NCI-H1436 treated with DMSO at 0.1 percent for 48 hours (cell line): ENCODE measurements at places on chromosomes 16 and 17.

DNA sequence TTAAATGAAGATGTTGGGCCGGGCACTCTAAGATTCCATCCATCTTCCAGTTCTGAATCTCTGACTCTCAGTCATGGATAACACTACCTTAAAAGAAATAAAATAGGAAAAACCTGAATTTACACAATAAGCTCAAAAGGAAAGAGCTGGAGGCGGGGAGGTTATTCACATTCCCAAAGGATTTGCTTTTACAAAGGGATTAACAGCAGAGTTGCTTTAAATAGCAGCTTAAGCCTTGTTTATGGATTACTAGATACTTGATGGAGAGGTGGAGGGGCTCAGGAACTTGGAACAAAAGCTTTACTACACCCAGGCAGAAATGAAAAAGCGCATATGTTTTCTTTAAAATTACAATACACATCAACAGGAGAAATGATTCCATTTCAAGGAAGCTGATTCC lies 84.5 kb downstream of the XYLT1 start:
- no peak for DNase-seq

DNA sequence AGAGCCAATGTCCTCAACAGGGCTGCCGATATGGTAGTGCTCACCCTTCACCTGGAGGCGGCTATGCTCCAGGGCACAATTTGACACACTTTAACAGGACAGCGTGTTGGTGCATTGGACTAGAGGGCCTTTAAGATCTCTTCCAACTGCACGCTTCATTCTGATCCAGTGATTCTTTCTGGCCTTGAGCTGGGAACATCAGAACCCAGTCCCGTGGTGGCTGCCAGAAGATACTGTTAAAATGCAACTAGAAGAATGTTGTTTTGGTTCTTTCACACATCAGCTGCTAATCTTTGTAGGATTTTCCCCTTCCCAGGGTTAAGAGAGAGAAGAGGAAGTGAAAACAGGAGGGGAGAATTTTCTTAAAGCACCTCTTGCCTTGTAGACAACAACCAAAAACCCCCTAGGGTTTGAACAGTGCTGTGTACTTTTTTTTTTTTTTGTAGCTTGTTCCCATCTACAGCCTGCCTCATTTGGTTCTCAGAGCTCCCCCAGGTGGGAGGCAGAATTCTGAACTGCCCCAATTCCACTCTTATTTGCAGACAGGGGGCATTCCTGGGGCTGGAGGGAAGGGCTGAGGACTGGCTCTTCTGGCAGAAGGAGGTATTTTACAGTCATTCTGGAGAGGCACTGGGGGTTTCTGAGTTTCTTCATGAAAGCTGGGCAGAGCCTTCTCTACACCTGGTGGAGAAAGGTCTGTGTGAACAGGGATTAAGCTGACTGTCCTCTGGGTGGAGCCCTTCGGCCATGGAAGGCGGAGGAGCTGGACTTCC lies 32.4 kb downstream of the SMARCE1 start:
- no peak for DNase-seq

- DNase-seq: no peak
Measured at GRCh38 chr17:4903051-4903818, at the start of gene CHRNE. CHRNE (minus strand) TSS chr17:4903098; CDS start chr17:4903063, 35 bp downstream.

GRCh38 chr17:73770849-73771229 lies 126.6 kb upstream of the SDK2 start:
- no peak for DNase-seq

DNA sequence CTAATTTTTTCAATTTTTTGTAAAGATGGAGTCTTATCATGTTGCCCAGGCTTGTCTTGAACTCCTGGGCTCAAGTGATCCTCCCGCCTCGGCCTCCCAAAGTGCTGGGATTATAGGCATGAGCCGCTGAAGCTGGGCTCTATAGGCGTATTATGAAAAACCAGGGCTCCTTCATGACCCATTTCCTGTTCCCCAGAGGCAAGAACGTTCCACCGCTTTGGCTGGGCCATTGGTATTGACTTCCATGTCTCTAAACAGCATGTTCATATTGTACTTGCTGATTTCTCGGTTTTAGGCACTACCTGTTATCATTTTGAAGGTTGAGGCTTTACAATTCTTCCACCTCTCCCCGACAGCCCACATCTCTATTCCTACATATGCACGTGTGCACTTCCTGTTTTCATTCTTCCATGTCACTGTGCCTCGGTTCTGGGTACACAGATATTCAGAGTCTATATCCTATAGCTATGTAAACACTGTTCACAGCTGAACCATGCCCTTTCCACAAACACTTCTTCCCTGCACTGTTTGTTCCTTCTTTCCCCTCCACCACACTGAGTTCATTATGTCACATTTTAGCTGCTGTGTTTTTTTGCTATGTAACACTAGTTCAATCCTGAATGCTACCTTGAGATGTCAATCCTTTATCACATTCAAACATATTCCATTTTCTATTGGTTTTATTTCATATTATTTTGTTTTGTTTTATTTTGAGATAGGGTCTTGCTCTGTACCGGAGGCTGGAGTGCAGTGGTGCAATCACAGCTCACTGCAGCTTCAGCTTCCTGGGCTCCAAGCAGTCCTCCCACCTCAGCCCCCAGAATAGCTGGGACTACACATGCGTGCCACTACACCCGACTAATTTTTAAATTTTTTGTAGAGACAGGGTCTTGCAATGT lies 16.8 kb upstream of the MAPK3 start:
- no peak for DNase-seq

DNA sequence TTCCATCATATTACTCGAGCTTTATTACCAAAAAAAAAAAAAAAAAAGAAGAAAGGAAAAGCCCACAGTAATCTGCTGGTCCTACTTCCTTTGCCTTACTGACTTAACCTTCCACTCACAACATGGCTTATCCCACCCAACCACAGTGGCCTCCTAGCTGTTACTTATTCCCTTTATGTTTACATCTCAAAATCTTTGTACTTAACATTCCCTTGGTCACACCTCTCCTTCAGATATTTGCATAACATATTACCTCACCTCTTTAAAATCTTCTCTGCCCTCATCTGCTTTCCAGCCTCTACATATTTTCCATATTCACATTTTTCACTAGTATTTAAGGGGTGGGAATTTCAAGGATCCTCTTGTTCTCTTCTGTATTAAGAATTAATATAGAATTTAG lies 327.0 kb upstream of the TBX2 start:
- DNase-seq: no peak

DNA sequence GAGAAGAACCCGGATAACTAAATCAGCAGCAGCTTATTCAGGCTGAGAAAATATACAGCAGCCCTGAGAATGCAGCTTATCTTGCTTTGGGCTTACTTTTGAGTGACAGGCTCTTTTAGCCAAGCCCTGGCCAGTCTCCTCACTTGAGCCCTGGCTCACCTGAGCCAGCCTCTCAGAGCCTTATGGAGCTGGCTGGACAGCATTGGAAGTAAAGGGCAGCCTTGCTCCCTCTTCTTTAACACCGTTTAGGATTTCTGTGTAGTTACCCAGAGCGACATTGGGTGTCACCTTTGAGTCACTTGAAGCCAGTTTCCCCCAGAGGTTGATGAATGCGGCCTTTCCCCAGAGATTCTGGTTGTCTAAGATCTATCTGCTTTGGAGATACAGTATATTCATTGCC lies 7.7 kb upstream of the NPIPB2 start:
- no peak for DNase-seq

DNA sequence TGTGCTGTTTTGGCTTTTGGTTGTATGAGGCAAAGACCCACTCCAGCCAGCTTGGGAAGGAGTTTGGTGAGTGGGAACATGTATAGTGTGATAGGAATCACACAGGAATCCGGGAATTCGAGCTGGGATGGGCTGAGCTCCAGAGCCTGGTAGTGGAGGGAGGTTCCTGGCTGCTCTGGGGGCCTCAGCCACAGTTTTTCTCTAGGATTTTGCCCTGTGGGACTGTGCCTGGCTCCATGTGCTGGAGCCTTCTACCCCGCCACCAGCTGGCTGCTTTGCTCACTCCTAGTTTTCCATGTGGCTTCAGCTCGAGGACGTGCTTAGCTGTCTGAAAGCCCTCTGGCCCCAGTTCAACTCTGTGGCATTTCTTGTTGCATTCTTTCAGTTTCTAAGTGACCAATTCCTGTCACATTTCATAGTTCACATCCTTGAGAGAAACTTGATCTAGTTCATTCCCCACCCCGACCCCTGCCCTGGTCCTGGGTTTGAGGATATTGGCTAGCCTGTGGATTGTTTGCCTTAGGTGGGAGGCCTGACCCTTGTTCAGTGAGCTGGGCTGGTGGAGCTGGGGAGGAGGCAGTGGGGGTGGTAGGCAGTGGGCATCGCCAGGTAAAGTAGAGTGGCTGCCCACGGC lies 5.0 kb downstream of the SEC14L1 start:
- DNase-seq: no peak

DNA sequence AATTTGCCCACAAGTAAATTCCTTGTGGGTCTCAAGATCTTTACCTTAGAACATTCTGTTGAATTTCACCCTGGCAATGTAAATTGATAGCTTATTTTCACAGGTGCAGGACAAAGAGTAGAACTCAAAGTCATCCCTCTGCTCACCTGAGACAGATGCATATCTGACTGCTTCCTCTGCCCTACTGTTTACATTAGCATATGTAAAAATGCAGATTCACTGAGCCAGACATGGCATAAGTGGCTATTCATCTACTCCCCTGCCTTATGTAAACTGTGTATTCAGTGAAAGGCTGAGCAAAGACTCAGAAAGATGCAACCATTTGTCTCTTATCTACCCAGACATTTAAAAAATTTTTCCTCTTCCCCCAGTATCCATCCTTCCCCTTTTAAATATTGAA lies 22.3 kb upstream of the MILR1 start:
- no peak for DNase-seq

- DNase-seq: no peak
Measured at GRCh38 chr16:84443166-84443802, 61.2 kb downstream of the MEAK7 start.

- DNase-seq: no peak
Measured at GRCh38 chr16:11539641-11540050, 47.1 kb downstream of the LITAF start.

- DNase-seq: no peak
Measured at GRCh38 chr16:66267292-66268014, 99.0 kb upstream of the CDH5 start.

- DNase-seq: no peak
Measured at GRCh38 chr16:9040800-9041412, 50.5 kb upstream of the HAPSTR1 start.

- no peak for DNase-seq
Measured at GRCh38 chr16:12304861-12305596, 328.5 kb downstream of the SNX29 start.

GRCh38 chr17:31002047-31002446 lies 31.2 kb downstream of the RNF135 start:
- no peak for DNase-seq

DNA sequence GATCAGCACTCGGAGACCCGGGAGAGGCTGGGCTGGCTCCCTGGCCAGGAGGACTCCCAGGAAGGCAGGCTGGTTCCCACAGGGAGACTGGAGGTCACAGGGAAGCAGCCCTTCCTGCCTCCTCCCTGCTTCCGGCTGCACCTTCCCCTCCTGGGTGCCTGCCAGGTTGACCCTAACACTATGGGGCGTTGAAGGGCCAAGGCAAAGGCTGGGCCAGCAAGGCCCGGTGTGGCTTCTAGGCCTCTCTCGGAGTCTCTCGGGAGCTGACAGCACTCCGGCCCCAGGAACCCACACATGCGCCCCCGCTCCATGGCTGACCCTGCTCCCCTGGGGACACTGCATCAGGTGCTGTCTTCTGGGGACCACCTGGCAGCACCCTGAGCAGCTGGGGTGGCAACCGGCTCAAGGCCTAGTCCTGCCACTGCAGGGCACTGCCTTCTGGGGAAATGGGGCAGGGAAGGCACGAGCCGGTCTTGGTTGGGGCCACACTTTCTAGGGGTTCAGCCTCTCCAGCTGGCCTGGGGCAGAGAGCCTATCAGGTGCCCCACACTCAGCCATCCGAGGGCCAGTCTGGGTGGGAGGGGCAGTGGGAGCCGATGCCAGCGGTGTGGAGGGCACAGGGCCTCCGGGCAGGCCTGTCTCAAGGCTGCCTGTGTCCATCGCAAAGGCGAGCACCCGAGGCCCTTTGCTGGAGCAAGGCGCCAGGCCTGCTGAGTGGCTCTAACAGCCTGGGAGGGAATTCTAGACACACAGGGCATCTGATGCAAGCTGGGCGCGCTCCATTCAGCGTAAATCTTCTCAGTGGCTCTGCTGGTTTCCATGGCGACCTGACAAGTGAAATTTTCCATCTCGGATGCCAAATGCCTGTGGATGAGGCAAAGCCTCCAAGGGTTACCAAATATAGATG lies 5.6 kb upstream of the MTSS2 start:
- no peak for DNase-seq

DNA sequence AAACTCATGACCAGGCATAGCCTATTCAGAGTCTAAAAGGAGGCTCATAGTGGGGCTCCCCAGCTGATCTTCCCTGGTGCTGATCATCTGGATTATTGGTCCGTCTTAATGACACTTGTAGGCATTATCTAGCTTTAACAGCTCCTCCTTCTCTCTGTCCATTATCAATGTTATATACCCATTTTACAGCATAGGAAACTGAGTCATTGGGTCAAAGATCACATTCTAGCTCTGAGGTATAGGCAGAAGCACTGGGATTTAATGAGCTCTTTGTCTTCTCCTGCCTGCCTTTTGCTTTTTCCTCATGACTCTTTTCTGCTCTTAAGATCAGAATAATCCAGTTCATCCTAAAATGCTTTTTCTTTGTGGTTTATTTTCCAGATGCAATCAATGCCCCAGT lies 756 bp downstream of the CCL2 start:
- DNase-seq: no peak

GRCh38 chr16:2008631-2009163 lies 924 bp downstream of the ZNF598 start:
- no peak for DNase-seq

DNA sequence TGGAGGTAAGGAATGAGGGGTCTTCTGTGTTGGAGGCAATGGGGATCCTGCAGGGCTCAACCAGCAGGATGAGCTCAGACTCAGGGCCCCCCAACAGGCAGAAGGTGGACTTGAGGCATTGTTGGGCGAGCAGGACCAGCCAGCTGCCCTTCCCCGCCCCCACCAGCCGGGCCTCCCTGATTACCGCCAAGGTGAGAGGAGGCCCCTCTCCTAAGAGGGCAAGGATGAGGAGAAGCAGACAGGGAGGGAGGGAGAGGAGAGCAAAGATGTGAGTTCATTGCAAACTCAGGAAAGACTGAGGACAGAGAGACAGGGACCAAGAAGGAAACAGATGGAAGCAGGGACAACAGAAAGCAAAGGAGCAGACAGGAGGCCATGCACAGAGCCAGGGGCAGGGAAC lies 272.8 kb upstream of the XYLT1 start:
- DNase-seq: no peak

DNA sequence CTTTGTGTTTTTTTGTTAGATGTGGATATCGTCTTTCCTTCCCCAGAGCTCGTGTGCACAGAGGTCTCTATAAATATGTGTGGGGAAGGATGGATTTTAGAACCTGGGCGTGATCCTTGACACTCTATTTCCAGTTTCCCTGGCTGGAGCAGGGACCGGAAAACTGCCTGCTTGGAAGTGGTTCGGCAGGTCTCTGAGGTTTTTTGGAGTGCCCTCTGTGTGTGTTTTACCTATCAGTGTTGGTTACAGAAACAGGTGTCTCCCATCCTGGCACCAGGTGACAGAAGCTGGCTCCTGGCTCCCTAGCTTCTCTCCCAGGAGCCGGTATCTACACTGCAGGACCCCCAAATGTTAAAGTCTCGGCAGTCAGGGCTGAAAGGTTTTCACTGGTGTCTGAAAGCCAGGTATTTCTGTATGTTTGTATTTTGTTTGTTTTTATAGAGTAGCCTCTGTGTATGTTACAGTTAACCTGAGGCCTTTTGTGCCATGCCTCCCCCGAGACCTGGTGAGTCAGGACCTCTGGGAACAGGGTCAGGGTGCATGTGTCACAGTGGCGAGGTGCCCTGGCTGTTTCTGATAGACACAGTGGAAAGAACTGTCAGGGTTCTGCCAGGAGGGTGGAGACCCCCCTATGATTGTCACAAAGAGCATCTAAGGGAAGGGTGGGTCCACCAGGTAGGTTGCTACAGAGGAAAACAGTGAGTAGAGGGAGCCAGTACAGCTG lies 31.3 kb downstream of the ZC3H18 start:
- no peak for DNase-seq
